Fibroblast of lung (primary cell): ENCODE measurements at places on chromosomes 1 and 21.

DNA sequence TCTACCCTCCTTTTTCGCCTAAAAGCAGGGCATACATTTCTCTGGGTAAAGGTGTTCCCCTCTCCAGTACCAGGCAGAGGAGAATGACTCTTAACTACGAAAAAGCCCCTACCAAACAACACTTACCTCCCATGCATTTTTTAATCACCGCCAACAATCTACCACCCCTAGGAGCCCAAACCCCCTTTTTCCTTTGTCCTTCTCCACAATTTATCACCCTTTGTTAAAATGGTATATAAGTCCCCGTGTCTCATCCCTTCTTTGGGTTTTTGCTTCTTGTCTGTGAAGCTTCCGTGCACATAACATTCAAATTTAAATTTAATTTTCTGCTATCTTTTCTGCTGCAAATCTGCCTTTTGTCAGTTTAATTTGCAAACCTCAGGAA, 27.6 kb upstream of the COL18A1 start:
- DNase-seq, result no peak

DNA sequence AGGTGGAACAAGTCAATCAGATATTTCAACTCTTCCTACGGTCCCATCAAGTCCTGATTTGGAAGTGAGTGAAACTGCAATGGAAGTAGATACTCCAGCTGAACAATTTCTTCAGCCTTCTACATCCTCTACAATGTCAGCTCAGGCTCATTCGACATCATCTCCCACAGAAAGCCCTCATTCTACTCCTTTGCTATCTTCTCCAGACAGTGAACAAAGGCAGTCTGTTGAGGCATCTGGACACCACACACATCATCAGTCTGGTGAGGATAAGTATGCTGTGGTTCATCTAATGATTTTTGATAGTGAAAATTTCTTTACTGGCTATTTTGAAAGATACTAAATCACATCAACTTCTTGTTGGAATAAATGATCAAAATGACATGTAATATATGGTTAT, 67.7 kb upstream of the MPC2 start:
- DNase-seq, result no peak

GRCh38 chr1:23098463-23099170, 70.0 kb downstream of the LUZP1 start:
- DNase-seq, result peak; percentile 59

- peak; percentile 22 for DNase-seq
These were observed 411 bp downstream of the FAM229A start for GRCh38 chr1:32361674-32362473.

DNA sequence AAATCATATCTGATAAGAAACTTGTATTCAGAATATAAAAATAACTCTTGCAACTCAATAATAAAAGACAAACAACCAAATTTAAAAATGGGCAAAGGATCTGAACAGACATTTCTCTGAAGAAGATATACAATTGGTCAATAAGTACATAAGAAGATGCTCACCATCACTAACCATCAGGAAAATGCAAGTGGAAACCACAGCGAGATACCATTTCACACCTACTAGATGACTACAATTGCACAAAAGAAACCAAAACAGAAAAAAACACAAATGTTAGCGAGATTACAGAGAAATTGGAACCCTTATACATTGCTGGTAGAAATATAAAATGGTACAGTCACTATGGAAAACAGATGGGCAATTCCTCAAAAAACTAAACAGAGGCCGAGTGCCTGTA, 11.5 kb upstream of the ZNF683 start:
- no peak for DNase-seq

DNA sequence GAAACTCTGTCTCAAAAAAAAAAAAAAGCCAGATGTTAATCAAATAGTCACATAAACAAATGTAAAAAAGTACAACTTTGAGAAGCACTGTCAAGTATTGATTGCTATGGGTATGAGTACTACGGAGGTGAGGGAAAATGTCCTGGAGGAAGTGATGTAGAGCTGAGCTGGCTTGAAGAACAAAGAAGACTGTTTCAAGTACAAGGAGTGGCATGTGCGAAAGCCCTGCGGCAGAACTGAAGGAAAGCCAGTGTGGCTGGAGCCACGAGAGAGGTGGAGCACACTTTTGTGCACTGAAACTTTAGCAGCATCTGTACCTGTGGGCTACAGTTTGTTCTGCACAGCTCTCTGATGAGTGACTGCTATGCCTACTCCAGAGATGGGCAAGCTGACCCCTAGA, 5.4 kb upstream of the RPS6KA1 start:
- no peak for DNase-seq
